Thyroid gland (tissue), 4 donors: ENCODE measurements at places on chromosomes 16 and 17. TPM values are rescaled to one million over a fixed set of nuclear protein-coding genes. Genes with fewer than 3 reads are reported as not detected.

PDILT gene
- total RNA-seq: not detected

RNU2-1 gene
- not detected for total RNA-seq

CLEC19A gene
- total RNA-seq: not detected

VMO1 gene
- total RNA-seq: not detected

CA5A gene
- not detected for total RNA-seq

- no peak overlapping the region for H3K4me3 ChIP-seq
- no peaks in the 10 kb centered on the region for H3K36me3 ChIP-seq
- H3K27me3 ChIP-seq: no peaks in the 10 kb centered on the region
- DNase-seq: peak; percentile 1
Observed at GRCh38 chr16:82329504-82330192, 159.6 kb upstream of the MPHOSPH6 start.

GRCh38 chr16:68737046-68737729 lies at the start of gene CDH1:
Gene CDH1 (plus strand): TSS chr16:68737292. CDS start chr16:68737416, 124 bp downstream.
- peak; percentile 98 for DNase-seq
- no peaks in the 10 kb centered on the region for H3K36me3 ChIP-seq
- H3K4me1 ChIP-seq: peaks cover 33% of the 10 kb centered on the region
- peak within 1 kb of the TSS; percentile 98 for H3K27ac ChIP-seq

DNA sequence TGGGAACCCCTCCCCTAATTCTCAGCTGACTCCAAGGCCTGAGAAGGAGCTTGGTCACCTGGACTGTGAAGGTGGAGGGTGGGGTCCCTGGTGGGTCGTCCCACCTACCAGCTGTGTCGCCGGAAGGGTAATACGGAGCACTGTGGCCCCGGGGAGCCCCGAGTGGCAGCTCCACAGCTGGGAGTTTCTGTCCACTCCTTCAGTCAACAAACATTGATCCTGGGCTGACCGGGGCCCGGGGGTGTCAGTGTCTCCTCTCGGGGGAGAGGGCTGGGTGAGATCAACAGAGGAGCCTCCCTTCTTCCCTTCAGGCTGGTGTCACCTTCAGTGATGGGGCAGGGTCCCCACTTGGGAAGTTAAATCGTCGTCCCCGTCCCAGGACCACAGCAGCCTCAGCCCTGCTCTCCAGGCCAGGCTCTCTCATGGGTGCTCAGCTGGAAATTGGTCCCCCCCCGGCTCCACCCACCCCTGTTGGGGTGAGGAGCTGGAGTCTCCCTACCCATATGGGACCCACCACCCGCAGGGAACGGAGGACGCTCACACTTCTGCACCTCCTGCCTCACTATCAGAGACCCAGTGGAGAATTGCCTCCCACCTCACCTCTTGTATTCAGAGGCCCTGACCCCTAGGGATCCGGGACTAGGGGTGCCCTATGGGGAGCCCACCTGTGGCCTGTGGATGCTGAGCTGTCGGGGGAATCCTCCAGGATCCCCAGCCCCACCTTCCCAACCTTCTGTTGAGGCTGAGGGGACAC lies 1.9 kb downstream of the GCGR start:
- peaks cover 19% of the 10 kb centered on the region for H3K27me3 ChIP-seq
- peaks cover 3% of the 10 kb centered on the region for H3K4me1 ChIP-seq
- no peak overlapping the region for H3K27ac ChIP-seq
- H3K36me3 ChIP-seq: no peaks in the 10 kb centered on the region
- no peak for DNase-seq

- H3K4me3 ChIP-seq: no peak overlapping the region
- no peak overlapping the region for H3K27ac ChIP-seq
- DNase-seq: no peak
- no peaks in the 10 kb centered on the region for H3K27me3 ChIP-seq
Observed at GRCh38 chr17:9816472-9816871, 5.4 kb downstream of the GSG1L2 start.

DNA sequence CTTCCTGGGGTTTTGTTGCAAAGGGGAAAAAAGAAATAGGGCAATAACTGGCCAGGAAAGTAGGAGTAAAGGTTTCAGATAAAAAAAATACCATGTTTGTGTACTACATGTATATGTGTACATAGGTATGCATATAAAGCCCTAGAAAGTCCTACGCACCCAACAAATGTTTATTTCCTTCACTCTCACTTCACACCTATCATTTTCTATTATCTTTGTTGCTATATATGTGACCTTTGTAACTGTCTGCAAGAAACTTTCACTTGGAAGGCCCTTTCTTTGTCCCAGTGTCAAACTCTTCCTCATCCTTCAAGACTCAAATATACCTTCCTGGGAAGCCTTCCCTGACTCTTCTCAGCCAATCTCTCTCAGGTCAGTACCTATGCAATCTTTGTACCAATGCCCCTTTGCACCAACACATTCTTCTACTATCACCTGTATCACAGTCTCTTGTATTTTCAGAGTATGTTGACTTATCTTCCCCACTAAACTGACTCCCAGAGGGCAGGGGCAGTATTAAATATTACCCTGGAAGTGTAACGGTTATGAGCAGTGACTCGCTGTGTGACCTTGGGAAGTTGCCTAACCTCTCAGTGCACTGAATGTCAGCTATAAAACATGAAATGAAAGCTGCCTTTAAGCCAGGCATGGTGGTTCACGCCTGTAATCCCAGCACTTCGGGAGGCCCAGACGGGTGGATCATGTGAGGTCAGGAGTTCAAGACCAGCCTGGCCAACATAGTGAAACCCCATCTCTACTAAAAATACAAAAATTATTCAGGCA lies 6.5 kb downstream of the XPO6 start:
- H3K36me3 ChIP-seq: peaks cover 5% of the 10 kb centered on the region
- H3K4me3 ChIP-seq: no peak overlapping the region
- no peak overlapping the region for H3K27ac ChIP-seq
- H3K4me1 ChIP-seq: peaks cover 24% of the 10 kb centered on the region
- DNase-seq: no peak

GRCh38 chr16:78884204-78884603 lies 716.3 kb downstream of the MAF start:
- H3K27me3 ChIP-seq: no peaks in the 10 kb centered on the region
- DNase-seq: no peak
- no peak overlapping the region for H3K27ac ChIP-seq
- no peaks in the 10 kb centered on the region for H3K36me3 ChIP-seq

DNA sequence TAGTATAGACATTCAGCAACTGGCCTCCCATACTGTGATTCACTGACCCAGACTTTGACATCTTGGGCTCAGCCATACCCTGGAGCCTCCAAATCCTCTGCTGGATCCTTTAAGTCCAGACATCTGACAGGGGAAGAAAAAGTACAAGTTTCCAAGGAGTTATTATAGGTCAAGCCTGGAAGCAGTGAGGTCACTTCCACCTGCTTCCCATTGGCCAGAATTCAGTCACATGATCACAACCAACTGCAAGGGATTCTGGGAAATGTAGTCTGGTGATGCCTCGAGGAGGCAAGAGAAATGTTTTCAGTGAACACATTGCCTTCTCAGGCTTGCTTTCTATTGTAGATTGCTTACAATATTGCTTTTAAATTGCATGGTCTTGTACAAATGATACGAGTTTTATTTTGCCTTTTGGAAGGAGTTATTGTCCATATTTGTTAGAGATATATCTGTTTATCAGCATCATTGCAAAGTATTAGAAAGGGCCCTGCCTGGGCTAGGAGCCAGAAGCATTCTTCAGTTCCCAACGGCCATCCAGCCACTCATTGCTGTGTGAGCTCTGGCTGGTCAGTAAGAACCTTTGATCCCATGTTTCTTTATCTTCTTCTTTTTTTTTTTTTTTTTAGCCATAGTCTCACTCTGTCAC lies 696.9 kb downstream of the WWOX start:
- H3K4me1 ChIP-seq: no peaks in the 10 kb centered on the region
- no peaks in the 10 kb centered on the region for H3K27me3 ChIP-seq
- H3K27ac ChIP-seq: no peak overlapping the region
- peak; percentile 47 for DNase-seq
- H3K36me3 ChIP-seq: no peaks in the 10 kb centered on the region

DNA sequence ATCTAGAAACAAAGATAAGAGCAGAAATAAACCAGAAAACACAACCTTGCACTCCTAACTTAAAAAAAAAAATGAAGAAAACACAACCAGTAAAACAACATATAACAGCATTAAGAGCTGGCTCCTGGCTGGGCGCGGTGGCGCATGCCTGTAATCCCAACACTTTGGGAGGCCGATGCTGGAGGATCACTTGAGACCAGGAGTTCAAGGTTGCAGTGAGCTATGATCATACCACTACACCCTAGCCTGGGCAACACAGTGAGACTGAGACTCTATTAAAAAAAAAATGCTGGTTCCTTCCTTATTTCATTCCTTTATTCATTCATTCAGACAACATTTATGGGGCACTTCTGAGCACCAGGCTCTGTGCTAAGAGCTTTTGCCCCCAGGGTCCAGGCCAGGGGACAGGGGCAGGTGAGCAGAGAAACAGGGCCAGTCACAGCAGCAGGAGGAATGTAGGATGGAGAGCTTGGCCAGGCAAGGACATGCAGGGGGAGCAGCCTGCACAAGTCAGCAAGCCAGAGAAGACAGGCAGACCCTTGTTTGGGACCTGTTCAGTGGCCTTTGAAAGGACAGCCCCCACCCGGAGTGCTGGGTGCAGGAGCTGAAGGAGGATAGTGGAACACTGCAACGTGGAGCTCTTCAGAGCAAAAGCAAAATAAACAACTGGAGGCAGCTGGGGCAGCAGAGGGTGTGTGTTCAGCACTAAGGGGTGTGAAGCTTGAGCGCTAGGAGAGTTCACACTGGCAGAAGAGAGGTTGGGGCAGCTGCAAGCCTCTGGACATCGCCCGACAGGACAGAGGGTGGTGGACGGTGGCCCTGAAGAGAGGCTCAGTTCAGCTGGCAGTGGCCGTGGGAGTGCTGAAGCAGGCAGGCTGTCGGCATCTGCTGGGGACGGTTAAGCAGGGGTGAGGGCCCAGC lies 2.6 kb downstream of the STH start:
- peaks cover 9% of the 10 kb centered on the region for H3K4me1 ChIP-seq
- no peak overlapping the region for H3K4me3 ChIP-seq
- peak; percentile 21 for DNase-seq

DNA sequence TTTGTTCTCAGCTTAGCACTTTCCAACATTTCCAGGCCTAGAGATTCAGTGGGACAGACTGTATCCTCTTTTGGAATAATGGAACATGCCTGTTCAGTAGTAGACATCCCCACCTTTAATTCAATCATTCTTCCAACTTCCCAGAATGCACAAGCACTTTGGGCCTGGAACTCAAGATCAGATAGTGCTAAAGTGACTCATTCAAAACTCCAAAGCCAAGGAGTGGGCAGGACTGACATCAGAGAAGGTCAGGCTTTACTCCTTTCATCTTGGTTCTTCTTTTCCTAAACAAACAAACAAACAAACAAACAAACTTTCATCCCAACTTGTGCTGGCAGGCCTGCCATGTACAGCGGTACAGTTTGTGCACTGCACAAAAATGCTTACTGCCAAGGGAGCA lies 172.0 kb downstream of the AXIN2 start:
- no peaks in the 10 kb centered on the region for H3K4me1 ChIP-seq
- H3K27ac ChIP-seq: no peak overlapping the region
- H3K4me3 ChIP-seq: no peak overlapping the region
- H3K36me3 ChIP-seq: no peaks in the 10 kb centered on the region
- DNase-seq: no peak
- no peaks in the 10 kb centered on the region for H3K27me3 ChIP-seq

DNA sequence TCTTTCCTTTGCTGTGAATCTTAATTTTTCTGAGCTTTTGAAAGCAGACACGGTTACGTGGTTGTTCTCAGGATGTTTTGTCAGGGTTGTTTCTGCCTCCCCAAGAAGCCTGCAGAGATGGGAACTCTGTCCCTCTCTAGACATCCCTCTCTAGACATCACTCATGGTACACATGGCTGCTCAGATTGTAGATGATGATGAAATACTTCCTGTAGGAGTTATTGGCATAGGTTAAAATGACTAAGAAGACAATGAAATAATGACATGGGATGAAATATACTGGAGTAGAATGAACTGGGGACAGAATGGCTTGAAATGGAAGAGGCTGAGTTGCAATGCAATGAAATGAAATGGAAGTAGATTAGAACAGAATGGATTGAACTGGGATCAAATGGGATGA lies 253.4 kb downstream of the SHISA9 start:
- no peak overlapping the region for H3K27ac ChIP-seq
- no peaks in the 10 kb centered on the region for H3K27me3 ChIP-seq
- H3K36me3 ChIP-seq: no peaks in the 10 kb centered on the region
- no peak overlapping the region for H3K4me3 ChIP-seq
- no peak for DNase-seq
- no peaks in the 10 kb centered on the region for H3K4me1 ChIP-seq

- H3K36me3 ChIP-seq: no peaks in the 10 kb centered on the region
- H3K27me3 ChIP-seq: no peaks in the 10 kb centered on the region
- H3K4me3 ChIP-seq: no peak overlapping the region
- no peak overlapping the region for H3K27ac ChIP-seq
- DNase-seq: peak; percentile 3
Observed at GRCh38 chr17:63258785-63259184, 187.3 kb downstream of the CYB561 start.

- H3K4me3 ChIP-seq: no peak overlapping the region
- H3K36me3 ChIP-seq: no peaks in the 10 kb centered on the region
- no peak overlapping the region for H3K27ac ChIP-seq
- DNase-seq: no peak
Observed at GRCh38 chr16:617855-618254, 12.9 kb upstream of the WFIKKN1 start.

DNA sequence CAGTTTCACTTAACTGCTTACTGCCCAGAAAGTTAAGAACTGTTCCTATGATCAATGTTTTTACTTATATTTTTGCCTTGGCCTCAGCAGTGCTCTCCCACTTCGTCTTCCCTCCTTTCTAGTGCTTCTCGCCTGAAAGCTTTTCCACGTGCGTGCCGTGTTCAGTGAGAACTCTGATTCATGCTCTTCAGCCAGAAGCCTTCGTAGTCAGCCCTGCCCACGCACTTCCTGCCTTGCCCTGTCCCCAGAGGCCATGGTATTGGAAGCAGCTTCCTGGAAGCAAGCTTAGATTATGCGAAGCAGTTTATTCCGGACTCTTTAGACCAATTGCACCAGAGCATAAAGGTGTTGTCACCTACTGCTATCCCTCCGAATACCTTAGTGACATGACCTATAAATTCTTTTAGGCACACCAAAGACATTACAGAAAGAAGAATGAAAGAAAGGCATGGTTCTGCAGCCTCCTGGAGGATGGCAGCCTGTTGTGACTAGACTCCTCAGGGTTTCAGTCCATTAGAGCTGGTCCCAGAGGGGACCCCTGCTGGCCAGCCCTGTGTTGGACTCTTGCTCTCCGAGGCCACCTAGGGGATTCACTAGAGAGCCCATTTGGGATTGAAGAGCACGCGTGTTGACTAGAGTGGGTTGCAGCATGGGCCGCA lies 105.2 kb downstream of the RPTOR start:
- DNase-seq: peak; percentile 34
- H3K27me3 ChIP-seq: no peaks in the 10 kb centered on the region

- H3K4me1 ChIP-seq: peaks cover 12% of the 10 kb centered on the region
- H3K27me3 ChIP-seq: no peaks in the 10 kb centered on the region
Observed at GRCh38 chr16:28879261-28879840, 1.1 kb downstream of the ATP2A1 start.

- H3K27me3 ChIP-seq: no peaks in the 10 kb centered on the region
- H3K27ac ChIP-seq: no peak overlapping the region
- DNase-seq: no peak
- no peak overlapping the region for H3K4me3 ChIP-seq
- H3K36me3 ChIP-seq: no peaks in the 10 kb centered on the region
Observed at GRCh38 chr17:77136420-77136767, 4.4 kb upstream of the SEC14L1 start.
